Activated CD4-positive, alpha-beta T cell treated with anti-CD3 and anti-CD28 coated beads, Interleukin-2, amount 10 ng/mL, durations not matched to agents 24 days and 14 days (primary cell): ENCODE measurements at places on chromosomes 12 and 14. TPM values are rescaled to one million over a fixed set of nuclear protein-coding genes. Genes with fewer than 3 reads are reported as not detected.

DNA sequence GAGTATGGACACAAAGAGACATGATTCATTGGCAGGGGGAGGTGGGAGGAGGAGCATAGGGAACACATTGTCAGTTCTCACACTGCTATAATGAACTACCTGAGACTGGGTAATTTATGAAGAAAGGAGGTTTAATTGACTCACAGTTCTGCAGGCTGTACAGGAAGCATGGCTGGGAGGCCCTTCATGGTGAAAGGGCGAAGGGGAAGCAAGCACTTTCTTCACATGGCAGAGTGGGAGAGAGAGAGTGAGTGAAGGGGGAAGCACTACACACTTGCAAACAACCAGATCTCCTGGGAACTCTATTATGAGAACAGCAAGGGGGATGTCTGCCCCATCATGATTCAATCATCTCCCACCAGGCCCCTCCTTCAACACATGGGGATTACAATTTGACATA lies 391.8 kb downstream of the BMP4 start:
- no peak for DNase-seq
- H3K4me3 ChIP-seq: no peak overlapping the region
- no peak overlapping the region for H3K27ac ChIP-seq
- no peaks in the 10 kb centered on the region for H3K36me3 ChIP-seq
- no peaks in the 10 kb centered on the region for H3K27me3 ChIP-seq
- no peaks in the 10 kb centered on the region for H3K4me1 ChIP-seq

DNA sequence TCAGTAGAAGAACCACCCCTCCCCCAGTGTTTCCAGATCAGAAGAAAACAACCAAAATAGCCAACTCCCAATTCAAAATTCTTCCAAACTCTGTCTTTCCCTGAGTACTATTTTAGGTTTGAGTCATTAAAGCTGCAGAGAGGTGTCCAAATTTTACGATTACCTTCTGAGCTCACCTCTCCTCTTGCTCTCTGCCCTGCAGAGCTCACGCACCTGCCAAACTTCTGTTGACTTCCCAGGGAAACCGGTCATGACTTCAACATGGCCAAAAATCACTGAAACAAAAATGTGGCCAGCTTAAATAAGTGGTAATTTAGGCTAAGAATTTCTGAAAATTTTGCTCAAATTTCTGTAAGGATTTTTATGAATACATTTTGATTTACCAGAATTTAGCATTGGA lies 70.9 kb upstream of the OTX2 start:
- no peak overlapping the region for H3K27ac ChIP-seq
- H3K27me3 ChIP-seq: peaks cover 2% of the 10 kb centered on the region
- no peaks in the 10 kb centered on the region for H3K36me3 ChIP-seq
- H3K4me1 ChIP-seq: no peaks in the 10 kb centered on the region

- peak overlapping the region; percentile 2 for H3K4me3 ChIP-seq
- peaks cover 40% of the 10 kb centered on the region for H3K36me3 ChIP-seq
- no peaks in the 10 kb centered on the region for H3K27me3 ChIP-seq
- no peak for DNase-seq
Observed at GRCh38 chr14:102200690-102201352, 61.1 kb downstream of the WDR20 start.

The ANKRD33 gene
- not detected in 2 replicates for total RNA-seq

- H3K27ac ChIP-seq: no peak overlapping the region
- peaks cover 22% of the 10 kb centered on the region for H3K27me3 ChIP-seq
- H3K4me1 ChIP-seq: no peaks in the 10 kb centered on the region
- no peak for DNase-seq
- H3K4me3 ChIP-seq: no peak overlapping the region
- no peaks in the 10 kb centered on the region for H3K36me3 ChIP-seq
Observed at GRCh38 chr12:4934407-4935035, 24.8 kb downstream of the KCNA1 start.

DNA sequence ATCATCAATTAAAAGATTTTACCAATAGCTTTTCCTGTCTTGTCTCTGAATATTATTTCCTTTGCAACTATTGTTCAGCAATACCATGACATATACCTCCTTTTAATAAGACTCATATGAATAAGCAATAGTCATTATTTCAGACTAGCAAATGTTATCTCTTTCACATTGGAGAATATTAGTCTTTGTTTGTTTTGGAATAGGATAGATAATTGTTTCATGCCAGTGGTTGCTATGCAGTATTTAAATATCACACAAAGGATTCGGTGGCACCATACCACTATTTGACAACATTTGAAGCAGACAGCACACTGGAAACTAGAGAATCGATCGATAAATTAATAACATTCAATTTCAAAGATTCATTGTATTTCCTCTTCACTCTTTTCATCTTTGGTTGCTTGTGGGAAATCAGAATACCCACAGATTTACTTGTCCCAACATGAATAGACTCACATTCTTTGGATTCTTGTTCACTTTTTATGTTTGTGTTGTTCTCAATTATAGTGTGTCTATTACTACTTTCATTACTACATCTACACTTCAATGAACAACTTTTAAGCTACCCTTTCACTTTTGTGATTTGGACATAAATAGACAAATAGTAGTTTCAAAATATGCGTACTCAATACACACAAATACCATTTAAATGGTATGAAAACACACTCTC lies 42.7 kb upstream of the TBPL2 start:
- no peaks in the 10 kb centered on the region for H3K4me1 ChIP-seq
- no peak for DNase-seq
- H3K27me3 ChIP-seq: peaks cover 3% of the 10 kb centered on the region
- H3K4me3 ChIP-seq: no peak overlapping the region
- H3K36me3 ChIP-seq: no peaks in the 10 kb centered on the region

DNA sequence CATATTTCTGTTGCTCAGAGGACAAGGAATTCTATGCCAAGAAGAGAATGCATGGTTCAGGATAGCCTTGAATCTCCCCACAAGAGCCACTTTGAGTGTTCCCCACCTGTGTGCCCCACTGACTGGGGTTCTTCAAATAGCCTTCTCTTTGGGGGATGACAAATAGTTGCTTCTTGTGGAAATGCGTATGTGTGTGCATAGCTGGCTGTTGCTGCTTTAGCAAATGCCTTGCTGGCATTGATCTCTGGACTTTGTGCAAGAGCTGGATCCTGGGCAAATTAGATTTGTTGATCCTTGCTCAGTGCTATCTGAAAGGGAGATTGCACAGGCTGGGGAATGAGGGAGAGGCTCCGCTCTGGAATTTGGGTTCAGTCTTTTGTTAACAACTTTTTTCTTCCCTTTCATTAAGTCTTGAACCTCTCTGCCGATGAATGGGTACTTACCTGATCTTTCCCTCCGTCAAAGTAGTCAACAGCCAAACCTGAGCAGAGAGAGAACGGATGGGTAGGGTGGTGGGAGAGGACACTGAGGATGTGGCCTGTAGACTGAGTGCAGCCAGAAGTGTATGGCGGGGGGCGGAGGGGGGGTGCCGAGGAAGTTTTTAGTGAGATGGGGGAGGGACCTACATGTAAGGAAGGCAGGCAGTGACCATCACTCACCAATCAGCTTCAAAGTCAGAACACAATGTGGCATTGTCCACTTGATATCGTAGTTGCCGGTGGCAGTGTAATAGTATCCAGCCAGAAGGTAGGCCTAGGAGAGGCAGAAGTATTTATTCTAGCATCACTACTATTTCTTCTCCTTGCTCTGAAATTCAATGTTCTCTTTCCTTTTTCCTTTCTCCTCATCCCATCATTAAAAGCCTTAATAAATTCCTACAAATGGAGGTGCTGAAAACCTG lies 10.7 kb downstream of the EMG1 start:
- H3K36me3 ChIP-seq: peaks cover 57% of the 10 kb centered on the region
- no peak overlapping the region for H3K27ac ChIP-seq

GRCh38 chr14:102525219-102525928 lies 15.8 kb upstream of the ANKRD9 start:
- peak overlapping the region; percentile 94 for H3K4me3 ChIP-seq
- H3K27me3 ChIP-seq: no peaks in the 10 kb centered on the region
- H3K27ac ChIP-seq: peak overlapping the region; percentile 93
- peaks cover 26% of the 10 kb centered on the region for H3K4me1 ChIP-seq

The LRRC43 gene
- 0.33 TPM in 1 of 2 replicates, not detected in the other for total RNA-seq

DNA sequence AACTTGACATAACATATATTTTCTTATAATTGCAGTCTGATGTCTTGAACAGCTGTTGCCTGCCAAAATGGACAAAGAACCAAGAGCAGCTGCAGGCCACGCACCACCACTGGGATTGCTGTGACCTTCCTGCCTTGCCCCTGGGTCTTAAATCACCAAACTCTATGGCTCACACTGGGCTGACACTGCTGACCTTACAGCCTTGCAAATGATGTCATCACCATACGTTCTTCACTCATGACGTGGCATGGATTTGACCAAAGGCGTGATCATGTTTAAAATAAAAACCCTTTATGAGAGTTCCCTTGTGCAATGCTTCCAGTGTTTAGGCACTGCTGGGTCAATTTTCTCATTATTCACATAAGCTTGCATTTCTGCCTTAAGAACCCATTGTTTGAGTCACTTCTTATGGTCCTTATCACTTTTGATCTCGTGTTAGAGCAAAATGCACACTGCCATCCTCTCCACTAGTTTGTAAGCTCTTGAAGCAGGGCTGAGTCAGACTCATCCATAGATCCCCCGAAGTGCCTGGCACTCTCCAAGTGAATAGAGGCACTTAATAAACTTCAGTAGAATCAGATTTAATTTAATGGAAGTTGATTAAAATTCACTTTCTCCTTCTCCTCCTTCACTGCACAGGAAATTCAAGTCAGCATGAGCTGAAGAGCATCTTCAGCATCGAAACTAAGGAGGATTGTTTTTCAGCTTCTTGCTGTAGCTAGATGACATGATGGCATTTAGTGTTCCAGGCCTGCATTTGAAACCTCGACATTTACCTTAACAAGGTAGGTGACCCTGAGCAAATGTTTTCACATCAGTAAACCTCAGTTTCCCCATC lies 132.4 kb upstream of the PZP start:
- peaks cover 2% of the 10 kb centered on the region for H3K27me3 ChIP-seq
- no peak overlapping the region for H3K4me3 ChIP-seq
- peaks cover 4% of the 10 kb centered on the region for H3K36me3 ChIP-seq
- peaks cover 16% of the 10 kb centered on the region for H3K4me1 ChIP-seq
- DNase-seq: no peak

- peaks cover 17% of the 10 kb centered on the region for H3K4me1 ChIP-seq
- H3K27ac ChIP-seq: no peak overlapping the region
- no peak overlapping the region for H3K4me3 ChIP-seq
- H3K27me3 ChIP-seq: peaks cover 49% of the 10 kb centered on the region
- H3K36me3 ChIP-seq: no peaks in the 10 kb centered on the region
- DNase-seq: no peak
Observed at GRCh38 chr14:75242546-75243273, 35.9 kb upstream of the FOS start.

The MYF5 gene
- not detected in 2 replicates for total RNA-seq

The TSHR gene
- not detected in 2 replicates for total RNA-seq

The PTHLH gene
- not detected in 2 replicates for total RNA-seq

- H3K27me3 ChIP-seq: peaks cover 28% of the 10 kb centered on the region
- H3K36me3 ChIP-seq: no peaks in the 10 kb centered on the region
- no peak overlapping the region for H3K27ac ChIP-seq
- DNase-seq: no peak
- no peaks in the 10 kb centered on the region for H3K4me1 ChIP-seq
- no peak overlapping the region for H3K4me3 ChIP-seq
Observed at GRCh38 chr14:90087433-90087832, 25.6 kb downstream of the KCNK13 start.

The MTA1 gene
- 187 and 192 TPM in 2 replicates for total RNA-seq

- H3K27me3 ChIP-seq: peaks cover 3% of the 10 kb centered on the region
- H3K36me3 ChIP-seq: no peaks in the 10 kb centered on the region
- no peak for DNase-seq
Observed at GRCh38 chr14:99326041-99326710, 54.2 kb upstream of the BCL11B start.

GRCh38 chr12:77599782-77600467 lies 230.8 kb upstream of the NAV3 start:
- DNase-seq: no peak
- no peaks in the 10 kb centered on the region for H3K36me3 ChIP-seq
- H3K4me3 ChIP-seq: no peak overlapping the region
- H3K4me1 ChIP-seq: no peaks in the 10 kb centered on the region
- no peak overlapping the region for H3K27ac ChIP-seq
- H3K27me3 ChIP-seq: no peaks in the 10 kb centered on the region

The GARIN6 gene
- total RNA-seq: not detected in 2 replicates

The ACSM4 gene
- not detected in 2 replicates for total RNA-seq

DNA sequence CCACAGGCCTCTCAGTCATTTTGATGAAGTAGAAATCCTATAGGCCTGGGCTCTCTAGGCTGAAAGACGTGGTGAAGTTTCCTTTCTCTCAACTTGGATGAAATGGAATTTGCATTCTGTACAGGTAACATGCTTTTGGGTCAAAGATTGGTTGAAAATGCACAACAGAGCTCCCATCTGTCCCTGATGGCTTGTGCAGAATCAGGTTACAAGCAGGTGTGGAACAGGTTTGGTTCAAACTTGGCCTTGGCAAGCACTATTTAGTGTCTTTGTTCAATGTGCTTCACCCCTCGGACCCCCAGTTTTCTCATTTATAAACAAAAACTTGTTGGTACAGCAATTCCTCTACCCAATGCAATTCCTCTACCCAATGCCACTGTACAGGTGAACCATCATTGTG lies 1493.0 kb downstream of the AACS start:
- H3K4me1 ChIP-seq: no peaks in the 10 kb centered on the region
- H3K36me3 ChIP-seq: no peaks in the 10 kb centered on the region
- no peak for DNase-seq
- H3K27ac ChIP-seq: no peak overlapping the region
- no peak overlapping the region for H3K4me3 ChIP-seq

The ABCC9 gene
- total RNA-seq: 0.02 TPM in 1 of 2 replicates, not detected in the other

The BLTP3B gene
- total RNA-seq: 57.6 and 63.6 TPM in 2 replicates

The ARHGDIB gene
- total RNA-seq: 452 TPM in 2 replicates

GRCh38 chr12:102300824-102301461 lies 103.3 kb upstream of the PMCH start:
- H3K27me3 ChIP-seq: peaks cover 16% of the 10 kb centered on the region
- H3K4me3 ChIP-seq: no peak overlapping the region
- no peak overlapping the region for H3K27ac ChIP-seq
- DNase-seq: peak; percentile 80
- H3K36me3 ChIP-seq: no peaks in the 10 kb centered on the region
